ENCODE measurements at places on chromosomes 1 and 21.
A peak's percentile ranks its signal among the peaks of the same experiment; 100 is the strongest.

DNA sequence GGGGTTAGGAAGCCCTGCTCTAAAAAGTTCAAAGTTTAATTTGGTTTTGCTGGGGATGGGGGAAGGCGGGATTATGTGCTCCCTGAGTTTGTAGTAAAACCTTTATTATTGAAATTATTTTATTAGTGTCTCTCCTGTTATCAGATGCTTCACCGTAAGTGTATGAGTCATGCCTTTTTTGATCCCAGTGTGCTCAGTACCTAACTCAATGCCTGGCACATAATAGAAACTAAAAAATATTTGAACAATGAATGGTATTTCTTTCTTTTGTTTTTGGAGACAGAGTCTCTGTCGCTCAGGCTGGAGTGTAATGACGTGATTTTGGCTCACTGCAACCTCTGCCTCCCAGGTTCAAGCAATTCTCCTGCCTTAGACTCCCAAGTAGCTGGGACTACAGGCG, 6.4 kb downstream of the SNRPE start:
- no peak for DNase-seq

GRCh38 chr1:80241566-80241965, 1235.0 kb upstream of the ADGRL4 start:
- DNase-seq: no peak

DNA sequence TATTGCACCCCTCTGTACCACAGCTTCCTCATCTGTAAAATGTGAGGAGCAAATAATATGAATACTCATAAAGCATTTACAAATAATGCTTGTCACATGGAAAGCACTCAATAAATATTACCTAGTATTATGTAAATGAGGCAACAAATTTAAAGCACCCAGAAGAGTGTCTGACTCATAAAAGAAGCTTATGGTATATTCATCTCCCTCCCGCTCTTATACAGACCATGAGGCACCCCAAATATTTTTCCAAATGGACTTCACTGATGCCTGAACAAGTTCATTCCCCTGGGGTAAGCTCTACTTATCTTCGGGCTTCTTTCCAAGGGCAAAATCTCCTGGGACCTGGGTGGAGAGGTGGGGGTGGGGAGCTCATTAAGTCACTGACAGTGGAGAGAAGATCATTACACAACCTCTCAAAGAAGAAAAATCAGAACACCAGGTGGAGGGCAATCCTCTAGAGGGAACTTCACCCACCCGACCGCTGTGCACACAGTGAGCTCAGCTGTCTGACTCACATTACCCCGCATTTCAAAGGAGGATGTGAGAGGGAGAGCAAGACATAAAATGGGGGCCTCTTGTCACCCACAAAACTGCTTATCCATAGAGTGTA, 166.2 kb downstream of the ASTN1 start:
- DNase-seq: no peak

DNA sequence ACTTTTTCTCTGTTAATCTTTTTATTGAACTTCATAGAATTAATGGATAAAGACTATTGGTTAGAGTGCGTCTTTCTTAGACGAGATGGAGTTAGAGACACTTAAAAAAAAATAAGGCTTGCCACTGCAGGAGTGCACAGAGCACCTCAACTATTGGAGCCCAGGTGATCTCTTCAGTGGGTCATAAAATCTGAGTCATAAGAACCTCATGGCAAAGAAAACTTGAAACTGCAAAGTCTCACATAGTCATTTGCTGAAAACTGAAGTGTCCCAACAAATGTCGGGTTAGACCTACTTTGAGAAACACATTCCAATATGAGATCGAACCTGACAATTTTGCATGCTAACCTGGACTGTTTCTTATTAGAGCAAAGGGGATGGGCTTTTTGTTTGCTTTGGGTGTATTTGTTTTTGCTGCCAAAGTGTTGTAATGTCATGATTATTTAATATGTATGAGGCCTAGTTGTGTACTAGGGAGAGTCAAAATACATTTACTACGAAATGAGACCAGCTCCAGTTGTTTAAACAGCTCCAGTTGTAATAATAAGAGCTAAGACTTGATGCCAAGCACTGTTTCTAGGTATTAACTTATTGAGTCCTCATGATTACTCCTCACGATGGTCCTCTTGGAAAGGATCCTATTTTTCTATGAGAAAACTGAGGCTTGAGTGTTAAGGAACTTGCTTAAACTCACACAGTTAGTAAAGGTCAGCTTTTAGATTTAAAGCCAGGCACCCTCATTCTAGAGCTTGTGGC, 65.1 kb downstream of the DDR2 start:
- no peak for DNase-seq

DNA sequence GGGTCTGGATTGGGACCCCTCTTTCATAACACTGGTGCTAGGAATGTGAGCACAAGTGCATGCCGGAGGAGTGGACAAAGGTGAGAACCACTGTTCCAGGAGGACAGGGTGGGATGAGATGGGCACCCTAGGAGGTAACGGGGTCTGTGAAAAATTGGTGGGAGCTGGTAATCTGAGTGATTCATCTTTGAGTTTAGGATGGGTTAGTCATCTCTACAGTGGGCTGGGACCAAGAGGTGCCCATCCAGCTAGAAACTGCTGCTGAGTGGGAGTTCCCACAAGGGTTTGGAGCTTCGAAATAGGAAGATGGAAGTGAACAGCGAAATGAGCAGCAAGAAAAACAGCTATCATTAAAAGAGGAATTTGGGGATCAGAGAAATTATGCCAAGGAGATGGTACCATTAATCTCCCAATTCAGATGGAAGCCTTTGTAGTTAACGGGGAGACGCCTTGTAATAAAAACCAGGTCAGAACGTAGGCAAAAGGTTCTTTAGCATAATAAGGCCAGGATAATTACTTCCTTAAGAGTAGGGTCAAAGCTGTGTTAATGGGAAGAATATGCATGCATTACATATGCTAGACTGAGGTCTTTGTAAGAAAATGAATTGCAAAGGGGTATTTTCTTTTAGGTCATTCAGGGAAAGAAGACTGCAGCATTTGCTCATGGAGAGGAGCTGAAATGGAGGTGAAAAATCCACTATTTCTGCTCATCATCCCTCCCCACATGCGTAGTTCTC, 55.5 kb downstream of the OLFML3 start:
- DNase-seq: no peak

GRCh38 chr1:97461782-97462181, 459.1 kb downstream of the DPYD start:
- peak; percentile 67 for DNase-seq

- DNase-seq: no peak
These were observed 6.4 kb upstream of the TMCO2 start for GRCh38 chr1:40241362-40241761.

DNA sequence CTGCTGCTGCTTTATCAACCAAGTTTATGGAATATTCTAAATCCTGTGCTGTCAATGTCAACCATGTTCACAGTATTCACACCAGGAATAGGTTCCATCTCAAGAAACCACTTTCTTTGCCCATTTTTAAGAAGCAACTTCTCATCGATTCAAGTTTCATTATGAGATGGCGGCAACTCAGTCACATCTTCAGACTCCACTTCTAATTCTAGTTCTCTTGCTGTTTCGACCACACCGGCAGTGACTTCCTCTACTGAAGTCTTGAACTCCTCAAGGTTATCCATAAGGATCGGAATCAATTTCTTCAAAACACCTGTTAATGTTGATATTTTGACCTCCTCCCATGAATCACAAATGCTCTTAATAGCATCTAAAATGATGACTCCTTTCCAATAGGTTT, 39.7 kb upstream of the IFNLR1 start:
- no peak for DNase-seq

GRCh38 chr1:201178718-201179117, 11.9 kb upstream of the IGFN1 start:
- DNase-seq: no peak

- no peak for DNase-seq
These were observed 52.7 kb upstream of the EIF4G3 start for GRCh38 chr1:21229246-21230000.

DNA sequence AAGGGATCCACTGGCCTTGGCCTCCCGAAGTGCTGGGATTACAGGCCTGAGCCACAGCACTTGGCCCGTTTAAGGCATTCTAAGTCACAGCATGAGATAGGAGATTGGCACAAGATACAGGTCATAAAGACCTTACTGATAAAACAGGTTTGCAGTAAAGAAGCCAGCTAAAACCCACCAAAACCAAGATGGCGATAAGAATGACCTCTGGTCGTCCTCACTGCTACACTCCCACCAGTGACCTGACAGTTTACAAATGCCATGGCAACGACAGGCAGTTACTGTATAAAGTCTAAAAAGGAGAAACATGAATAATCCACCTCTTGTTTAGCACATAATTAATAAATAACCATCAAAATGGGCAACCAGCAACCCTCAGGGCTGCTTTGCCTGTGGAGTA, 33.3 kb upstream of the RCC2 start:
- DNase-seq: no peak

DNA sequence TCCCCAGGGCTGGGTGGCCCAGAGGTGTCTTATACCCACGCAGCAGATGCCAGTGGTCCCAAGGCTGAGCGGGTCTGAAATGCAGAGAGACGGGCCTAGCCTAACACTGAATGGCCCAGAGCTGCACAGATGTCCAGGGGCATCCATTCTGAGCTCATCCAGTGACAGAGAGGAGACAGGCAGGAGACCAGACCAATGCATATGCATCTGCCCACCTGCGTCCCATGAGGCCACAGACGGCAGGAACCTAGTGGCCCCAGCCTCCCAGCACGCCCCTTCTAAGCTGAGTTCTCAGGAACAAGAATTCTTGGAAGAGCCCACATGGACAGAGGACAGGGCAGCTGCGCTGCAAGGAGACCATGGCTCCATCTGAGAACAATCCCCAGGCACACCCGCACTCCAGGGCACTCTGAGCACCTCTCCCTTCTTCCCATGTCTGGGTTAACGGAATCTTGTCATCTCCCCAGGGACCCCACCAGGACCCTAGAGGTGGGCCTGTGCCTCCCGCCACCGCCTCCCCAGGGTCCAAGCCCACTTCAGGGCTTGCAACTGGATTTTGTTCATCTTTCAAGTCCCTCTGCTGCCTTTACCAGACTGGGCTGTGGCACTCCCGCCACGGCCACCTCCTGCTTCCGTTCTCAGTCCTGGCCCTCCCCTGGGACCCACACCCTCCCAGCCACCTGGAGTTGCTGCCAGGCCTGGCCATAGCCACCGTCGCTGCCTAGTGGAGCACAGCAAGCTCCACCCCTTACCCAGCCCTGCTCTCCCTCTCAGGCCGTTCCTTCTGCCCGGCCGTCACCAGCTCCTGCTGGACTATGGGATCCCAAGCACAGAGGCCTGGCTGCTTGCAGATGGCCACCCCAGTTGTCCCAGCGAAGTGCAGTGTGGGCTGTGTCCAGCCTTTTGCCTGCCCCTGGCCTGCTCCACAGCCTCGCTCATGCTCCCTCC, 3.3 kb downstream of the WNT3A start:
- no peak for DNase-seq

- DNase-seq: no peak
These were observed 683 bp downstream of the LRRC8D start for GRCh38 chr1:89821322-89822108.
